Pons (tissue), 1 donor: ENCODE measurements at places on chromosomes 11 and 22.

- no peak for DNase-seq
Measured at GRCh38 chr22:24186352-24186740, 5.1 kb downstream of the SUSD2 start.

DNA sequence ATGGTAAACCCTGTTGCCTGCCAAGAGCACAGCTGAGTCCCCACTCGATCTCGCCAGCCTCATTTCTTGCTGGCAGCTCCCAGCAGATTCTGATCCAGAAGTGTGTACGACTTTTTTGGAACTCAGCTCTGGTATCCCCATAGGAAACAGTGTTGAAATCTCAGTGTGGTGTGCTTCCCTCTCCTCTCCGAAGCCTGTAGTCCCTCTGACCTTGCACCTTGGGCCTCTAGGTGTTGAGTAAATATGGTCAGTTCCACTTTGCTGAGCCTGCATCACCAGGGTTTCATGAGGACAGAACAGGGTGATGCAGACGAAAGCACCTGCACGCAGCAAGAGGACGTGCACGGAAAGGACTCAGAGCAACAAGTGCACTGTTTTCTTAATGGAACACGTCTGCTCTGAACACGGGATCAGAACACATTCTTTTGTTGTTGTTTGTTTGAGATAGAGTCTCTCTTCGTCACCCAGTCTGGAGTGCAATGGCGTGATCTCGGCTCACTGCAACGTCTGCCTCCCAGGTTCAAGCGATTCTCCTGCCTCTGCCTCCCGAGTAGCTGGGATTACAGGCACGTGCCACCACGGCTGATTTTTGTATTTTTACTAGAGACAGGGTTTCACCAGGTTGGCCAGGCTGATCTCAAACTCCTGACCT, 3.8 kb upstream of the CPT1A start:
- DNase-seq: no peak

DNA sequence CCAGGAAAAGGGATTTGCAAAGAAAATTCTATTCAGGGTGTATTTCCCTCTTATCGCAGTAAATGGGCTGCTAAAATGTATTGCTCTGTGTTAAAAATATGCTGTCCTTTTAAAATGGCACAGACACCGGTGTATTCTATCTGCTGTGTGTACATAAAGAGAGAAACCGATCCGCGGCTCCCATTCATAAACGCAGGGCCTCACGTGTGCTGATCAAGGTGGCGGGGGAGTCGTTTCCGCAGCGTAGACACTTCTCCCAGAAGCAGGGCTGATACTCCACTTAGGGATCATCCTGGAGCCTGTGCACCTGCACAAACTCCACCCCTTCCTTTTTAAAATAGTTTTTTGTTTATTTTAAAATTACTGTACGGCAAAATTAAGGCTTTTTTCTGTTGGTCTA, 26.1 kb upstream of the IGSF9B start:
- DNase-seq: no peak

DNA sequence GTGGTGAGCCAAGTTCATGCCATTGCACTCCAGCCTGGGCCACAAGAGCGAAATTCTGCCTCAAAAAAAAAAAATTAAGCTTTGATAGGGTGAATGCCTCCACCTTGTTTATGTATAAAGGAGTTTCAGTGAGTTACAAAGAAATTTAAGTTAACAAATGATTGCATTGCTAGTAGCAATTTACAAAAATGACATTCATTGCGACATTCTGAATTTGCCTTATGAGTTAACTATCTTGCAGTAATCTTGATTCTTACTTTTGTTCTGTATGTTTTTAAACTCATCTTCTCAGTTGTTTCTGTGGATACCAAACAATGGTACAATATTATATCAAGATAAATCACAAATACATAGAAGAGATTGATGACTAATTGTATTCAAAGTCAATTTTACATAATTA, 207.0 kb downstream of the DDX10 start:
- DNase-seq: no peak

DNA sequence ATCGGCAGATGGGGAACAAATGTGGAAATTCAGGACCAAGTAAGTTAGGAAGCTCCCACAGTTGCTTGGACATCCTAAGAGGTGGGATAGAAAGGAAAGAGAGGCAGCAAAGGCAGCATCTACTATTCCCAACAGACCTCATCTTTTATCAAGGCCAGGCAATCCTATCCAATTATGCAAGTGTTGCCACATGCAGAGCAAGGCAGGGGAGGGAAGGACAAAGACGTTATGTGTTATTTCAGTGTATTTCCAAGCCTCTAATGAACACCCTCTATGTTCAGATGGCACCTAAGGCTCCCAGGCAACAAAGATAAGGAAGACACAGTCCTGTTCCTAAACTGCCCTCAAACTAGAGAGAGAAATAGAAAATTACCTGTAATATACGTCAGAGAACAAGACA, 9.2 kb downstream of the TIGD3 start:
- DNase-seq: no peak

DNA sequence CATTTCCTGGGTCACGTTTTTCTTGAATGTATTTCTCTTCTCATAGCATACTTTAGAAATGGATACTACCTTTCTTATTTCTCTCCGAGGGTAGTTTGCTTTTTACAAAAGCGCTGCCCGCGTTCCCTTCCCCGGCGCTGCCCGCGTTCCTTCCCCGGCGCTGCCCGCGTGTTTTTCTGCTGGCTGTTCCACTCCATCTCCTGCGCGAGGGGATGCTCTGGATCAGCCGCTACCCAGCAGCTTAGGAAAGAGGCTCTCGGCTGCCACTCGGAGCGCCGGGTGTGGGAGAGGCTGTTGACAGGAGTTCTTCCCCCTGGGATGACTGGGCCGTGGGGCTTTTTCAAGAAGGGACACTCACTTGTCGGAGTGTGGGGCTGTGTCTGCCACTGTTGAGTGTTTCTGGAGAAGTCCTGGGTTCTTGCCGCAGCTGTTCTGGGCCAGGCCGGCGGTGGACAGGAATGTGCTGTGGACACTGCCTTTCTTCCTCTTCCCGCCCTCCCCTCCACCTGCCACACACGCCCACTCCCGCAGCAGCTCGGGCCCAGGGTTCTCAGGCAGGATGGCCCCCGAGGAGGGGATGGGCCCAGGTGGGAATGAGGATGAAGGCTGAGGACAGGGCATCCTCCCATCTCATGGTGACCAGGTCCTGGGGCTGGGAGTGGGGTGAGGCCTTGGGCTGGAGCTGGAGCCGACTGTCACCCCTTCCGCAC, 30.6 kb downstream of the GLB1L2 start:
- no peak for DNase-seq

DNA sequence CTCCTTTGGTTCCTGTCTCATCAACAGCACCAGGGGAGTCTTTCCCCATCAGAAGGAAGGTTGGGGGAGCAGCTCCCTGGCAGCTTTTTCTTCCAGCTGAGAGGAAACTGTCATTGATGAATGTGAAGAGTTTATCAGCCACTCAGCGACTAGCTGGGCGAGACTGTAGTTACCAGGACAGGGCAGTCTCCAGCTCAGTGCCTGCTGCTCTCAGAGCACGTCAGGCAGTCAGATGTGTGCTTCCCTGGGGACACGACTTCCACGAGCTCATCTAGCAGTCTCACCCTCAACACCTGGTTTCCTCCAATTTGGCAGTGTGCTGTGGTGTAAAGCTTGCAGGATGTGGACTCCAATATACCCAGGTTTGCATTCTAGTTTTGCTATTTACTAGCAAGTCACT, 12.5 kb upstream of the C1QTNF4 start:
- DNase-seq: no peak

GRCh38 chr11:63985812-63986155, 454 bp upstream of the OTUB1 start:
- no peak for DNase-seq
